ENCODE measurements at places on chromosomes 3 and 15.
A peak's percentile ranks its signal among the peaks of the same experiment; 100 is the strongest.

DNA sequence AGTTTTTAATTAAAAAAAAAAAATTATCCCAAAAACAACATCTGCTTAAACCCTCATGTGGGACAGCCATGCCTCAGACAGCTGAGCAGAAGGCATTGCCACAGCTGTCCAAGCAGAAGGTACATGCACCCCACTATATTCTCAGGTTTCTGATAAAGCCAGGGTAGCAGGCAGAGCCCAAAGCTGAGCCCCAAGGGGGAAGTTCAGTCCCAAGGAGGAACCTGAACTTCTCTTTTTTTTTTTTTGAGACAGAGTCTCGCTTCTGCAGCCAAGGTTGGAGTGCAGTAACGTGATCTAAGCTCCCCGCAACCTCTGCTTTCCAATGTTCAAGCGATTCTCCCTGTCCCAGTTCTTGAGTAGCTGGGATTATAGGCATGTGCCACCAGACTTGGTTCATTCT lies 33.2 kb downstream of the MKRN2 start:
- H3K36me3 ChIP-seq: peaks cover 84% of the 10 kb centered on the region
- no peaks in the 10 kb centered on the region for H3K27me3 ChIP-seq
- no peak overlapping the region for H3K4me3 ChIP-seq
- H3K4me1 ChIP-seq: no peaks in the 10 kb centered on the region

DNA sequence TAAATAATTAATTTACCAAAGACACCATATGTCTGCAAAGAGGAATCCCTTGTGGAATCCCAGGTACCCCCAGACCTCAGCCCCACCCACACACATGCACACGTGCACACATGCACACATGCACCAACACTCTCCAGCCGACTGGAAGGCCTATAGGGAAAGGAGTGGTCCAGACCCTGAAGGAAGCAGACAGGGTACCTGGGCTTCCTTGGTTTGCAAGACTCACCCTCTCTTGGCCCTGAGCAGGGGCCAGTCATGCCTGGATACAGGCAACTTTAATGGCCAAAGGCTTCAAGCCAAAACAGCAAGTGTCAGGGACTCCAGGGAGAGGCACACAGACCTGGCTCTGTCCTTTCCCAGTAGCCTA lies 8.9 kb upstream of the HAPLN3 start:
- peaks cover 8% of the 10 kb centered on the region for H3K36me3 ChIP-seq
- peaks cover 41% of the 10 kb centered on the region for H3K4me1 ChIP-seq
- no peak for DNase-seq
- peak overlapping the region; percentile 82 for H3K27ac ChIP-seq
- peak overlapping the region; percentile 35 for H3K4me3 ChIP-seq

DNA sequence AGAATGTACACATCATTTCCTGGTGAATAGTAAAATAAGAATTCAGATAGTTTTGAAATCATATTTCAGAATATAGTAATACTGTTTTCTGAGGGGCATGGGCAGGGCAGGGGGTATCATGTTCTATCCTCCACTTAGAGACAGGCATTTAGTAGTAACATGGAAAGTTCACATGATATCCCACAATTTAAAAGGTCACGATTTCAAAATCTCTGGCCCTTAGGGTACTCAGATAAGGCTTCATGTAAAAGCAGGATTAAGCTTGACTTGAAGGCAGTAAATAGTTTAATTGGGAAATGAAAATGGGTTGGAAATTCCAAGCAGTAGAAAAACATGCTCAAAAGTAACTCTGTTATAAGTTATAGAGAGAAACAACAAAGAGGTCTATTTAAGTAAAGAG lies 353.2 kb upstream of the AGTR1 start:
- no peak overlapping the region for H3K4me3 ChIP-seq
- no peaks in the 10 kb centered on the region for H3K4me1 ChIP-seq
- H3K27me3 ChIP-seq: no peaks in the 10 kb centered on the region
- no peaks in the 10 kb centered on the region for H3K36me3 ChIP-seq

GRCh38 chr3:188084752-188085583 lies 69.0 kb upstream of the LPP start:
- no peaks in the 10 kb centered on the region for H3K36me3 ChIP-seq
- no peaks in the 10 kb centered on the region for H3K4me1 ChIP-seq
- no peak overlapping the region for H3K4me3 ChIP-seq
- DNase-seq: no peak
- H3K27me3 ChIP-seq: no peaks in the 10 kb centered on the region
